ENCODE measurements at places on chromosomes 7 and 10.

DNA sequence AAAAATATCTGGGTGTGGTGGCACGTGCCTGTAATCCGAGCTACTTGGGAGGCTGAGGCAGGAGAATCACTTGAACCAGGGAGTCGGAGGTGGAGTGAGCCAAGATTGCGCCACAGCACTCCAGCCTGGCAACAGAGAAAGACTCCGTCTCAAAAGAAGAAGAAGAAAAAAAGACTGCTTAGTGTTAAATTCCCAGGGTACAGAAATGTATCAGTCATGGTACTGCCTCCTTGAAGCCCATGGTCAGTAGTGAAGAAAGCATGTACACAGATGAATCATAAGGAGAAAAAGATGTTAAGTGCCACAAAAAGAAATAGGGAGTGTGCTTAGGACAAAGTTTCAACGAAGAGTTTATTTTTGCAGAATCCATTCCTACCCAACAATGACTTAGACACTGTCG lies 62.5 kb upstream of the KMT2E start:
- DNase-seq = no peak

DNA sequence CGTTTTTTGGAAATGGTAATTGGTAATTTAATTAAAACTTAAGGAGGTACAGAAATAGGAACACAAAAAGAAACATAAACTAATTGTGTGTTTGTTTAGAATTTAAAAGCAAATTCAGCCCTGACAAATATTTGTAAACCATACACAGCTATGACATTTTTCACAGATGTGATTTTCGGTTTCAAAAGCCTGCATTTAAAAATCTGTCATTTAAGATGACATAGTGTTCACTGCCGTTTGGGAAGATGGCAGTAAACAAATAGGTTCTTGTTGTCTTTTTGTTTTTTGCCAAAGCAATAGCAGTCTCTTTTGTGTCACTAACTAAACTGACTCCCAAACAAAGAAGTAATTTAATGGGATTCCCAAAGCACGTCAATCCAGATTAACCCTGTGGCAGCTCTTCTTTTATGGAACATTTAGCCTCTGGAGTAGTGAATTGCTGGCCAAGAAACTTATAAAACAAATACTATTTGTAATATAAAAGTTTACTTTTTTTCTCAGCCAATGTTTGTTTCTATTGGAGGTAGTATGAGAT lies 697.6 kb downstream of the PHTF2 start:
- no peak for DNase-seq

DNA sequence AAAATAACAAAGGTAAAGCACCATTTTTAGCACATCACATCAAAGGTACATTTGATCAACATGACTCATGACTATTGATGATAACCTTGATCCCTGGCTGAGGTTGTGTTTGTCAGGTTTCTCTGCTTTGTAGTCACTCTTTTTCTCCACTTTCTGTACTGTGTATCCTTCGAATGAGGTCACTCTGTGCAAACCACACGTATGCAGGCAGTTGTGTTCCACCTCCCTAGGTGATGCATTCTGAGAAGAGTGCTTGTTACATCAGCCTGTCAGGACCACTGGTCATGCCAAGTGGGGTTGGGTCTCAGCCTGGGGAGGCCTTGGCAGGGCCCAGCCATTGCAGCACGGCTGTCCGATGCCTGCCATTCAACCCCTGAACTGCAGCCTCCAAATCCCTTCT lies 62.8 kb upstream of the GJD4 start:
- no peak for DNase-seq

GRCh38 chr7:24894429-24895221 lies 85.4 kb downstream of the OSBPL3 start:
- DNase-seq = no peak

DNA sequence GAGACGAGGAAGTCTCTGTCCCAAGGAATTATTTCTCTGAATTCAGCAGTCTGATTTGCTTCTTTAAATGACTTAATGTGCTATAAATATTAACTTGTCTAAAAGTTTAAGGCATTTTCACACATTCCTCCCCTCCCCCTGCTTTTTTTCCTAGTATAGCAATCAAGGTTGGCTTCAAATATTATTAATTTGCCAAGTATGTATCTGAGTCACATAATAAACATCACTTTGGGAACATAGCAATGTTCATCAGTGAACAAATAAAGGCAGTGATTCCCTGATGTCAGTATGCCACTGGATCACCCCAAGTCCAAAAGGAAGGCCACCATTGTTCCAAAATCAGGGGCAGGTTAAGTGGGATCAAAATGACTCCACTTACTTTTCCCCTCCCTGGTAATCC lies 40.5 kb downstream of the PDE6C start:
- DNase-seq = no peak

DNA sequence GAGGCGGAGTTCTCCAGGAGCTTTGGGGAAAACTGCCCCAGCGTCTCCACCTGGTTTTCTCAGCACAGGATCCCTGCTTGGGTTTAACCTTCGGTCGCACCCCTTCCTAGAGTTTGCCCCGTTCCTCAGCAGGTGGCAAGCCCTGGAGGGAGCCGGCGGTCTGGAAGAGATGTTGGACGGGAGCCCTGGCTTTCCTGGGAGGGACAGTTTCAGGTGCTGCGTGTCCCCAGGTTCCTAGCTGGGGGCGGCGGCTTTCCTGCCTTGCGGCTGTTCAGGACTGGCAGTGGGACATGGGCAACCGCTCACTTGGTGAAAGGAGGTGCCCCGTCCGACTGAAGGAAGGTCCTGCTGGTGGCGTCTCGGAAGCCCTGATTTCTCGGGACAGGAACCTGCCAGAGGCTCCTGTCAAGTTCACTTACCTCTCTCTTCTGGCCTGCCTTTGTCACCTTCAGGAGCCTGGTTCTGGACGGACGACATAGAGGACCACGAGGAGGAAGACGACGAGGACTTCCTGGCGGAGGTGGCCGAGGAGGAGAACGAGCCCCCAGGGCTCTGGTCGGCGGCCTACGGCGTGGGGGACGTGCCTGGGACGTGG lies 14.8 kb downstream of the ZNF316 start:
- DNase-seq = peak; percentile 60

- no peak for DNase-seq
Measured at GRCh38 chr7:124042826-124043225, 10.0 kb upstream of the TMEM229A start.

Measured in left forelimb (tissue), 1 donor.